ENCODE measurements at places on chromosomes 5 and 9. TPM values are rescaled to one million over a fixed set of nuclear protein-coding genes. Genes with fewer than 3 reads are reported as not detected.

- no peak overlapping the region for H3K4me3 ChIP-seq
- H3K4me1 ChIP-seq, result peaks cover 7% of the 10 kb centered on the region
- H3K27me3 ChIP-seq, result no peaks in the 10 kb centered on the region
- no peak overlapping the region for H3K27ac ChIP-seq
- peak; percentile 45 for DNase-seq
Measured at GRCh38 chr9:77927265-77927664, 104.3 kb downstream of the GNAQ start.

- H3K27ac ChIP-seq, result no peak overlapping the region
- no peaks in the 10 kb centered on the region for H3K36me3 ChIP-seq
- no peaks in the 10 kb centered on the region for H3K27me3 ChIP-seq
- no peak for DNase-seq
- no peak overlapping the region for H3K4me3 ChIP-seq
Measured at GRCh38 chr5:66570201-66570600, 26.0 kb upstream of the MAST4 start.

GRCh38 chr5:59037941-59038797 is 455.3 kb downstream of the RAB3C start:
- peak overlapping the region; percentile 98 for H3K27ac ChIP-seq
- H3K36me3 ChIP-seq, result no peaks in the 10 kb centered on the region
- peaks cover 9% of the 10 kb centered on the region for H3K4me1 ChIP-seq

DNA sequence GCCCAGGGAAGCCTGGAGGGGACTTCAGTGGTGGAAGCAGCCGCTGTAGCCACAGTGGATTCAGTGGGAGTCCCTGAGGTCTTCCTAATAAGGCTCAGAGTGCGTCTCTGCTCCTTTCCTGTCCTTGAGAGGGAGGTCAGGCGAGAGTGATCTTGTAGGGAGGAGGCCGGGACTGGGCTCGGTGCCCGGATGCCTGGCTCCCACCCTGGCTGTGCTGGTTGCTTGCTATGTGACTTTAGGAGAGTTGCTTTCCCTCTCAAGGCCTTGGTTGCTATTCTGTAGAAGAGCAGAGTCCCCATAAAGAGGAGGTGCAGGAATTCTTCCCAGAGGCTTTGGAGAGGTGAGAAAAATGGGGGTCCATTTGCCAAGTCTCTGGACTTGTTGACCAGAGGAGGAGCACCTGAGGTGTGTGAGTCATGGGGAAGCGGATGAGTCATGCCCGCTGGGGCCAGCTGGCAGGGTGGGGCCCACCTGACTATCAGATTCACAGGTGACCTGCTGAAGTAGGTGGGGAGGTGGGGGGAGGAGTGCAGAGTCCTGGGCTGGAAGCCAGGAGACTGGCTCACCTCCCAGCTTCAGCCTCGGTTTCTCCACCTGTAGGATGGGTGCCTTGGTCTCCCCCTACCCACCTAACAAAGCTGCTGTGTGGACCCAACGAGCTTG is 13.8 kb downstream of the GSN start:
- H3K27me3 ChIP-seq, result no peaks in the 10 kb centered on the region
- peaks cover 54% of the 10 kb centered on the region for H3K4me1 ChIP-seq
- H3K36me3 ChIP-seq, result peaks cover 29% of the 10 kb centered on the region
- peak overlapping the region; percentile 49 for H3K27ac ChIP-seq
- DNase-seq, result peak; percentile 65

DNA sequence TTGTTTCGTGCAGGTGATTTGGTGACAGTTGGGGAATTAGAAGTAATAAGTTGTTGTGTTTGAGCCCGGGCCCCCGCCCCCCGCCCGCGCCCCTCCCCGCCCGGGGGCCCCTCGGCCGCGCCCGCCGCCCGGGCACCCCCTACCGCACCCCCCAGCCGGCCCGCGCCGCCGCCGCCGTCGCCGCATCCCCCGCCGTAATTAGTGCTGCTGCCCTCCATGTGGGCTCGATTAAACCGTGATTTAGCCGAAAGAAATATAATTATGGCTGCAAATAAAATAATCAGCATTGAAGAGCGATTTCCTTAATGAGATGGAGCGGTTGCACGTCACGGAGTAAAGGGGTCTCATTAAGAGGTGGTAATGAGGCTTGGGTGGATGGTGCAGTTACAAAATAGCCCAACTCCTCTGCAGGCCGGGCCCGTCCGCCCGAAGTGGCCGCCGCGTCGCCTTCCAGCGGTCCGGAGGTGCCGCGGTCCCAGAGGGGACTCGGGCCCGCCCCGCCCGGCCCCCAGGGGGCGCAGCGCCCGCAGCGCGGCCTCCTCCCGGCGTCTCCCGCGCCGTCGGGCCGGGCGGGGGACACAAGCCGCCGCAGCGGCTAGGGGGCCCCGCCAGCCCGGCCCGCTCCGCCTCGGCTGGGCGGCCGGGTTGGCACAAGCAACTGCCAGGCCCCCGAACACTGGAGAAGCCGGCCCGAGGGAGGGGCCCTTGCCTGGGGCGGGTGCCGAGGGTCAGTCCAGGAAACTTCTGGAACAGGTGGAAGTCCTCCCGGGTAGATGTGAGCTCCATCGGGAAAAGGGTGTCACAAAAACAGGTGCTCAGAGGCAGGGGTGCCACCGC is 6.9 kb upstream of the OTP start:
- peak overlapping the region; percentile 25 for H3K4me3 ChIP-seq
- no peaks in the 10 kb centered on the region for H3K36me3 ChIP-seq
- DNase-seq, result no peak
- H3K27ac ChIP-seq, result no peak overlapping the region
- H3K27me3 ChIP-seq, result peaks cover 88% of the 10 kb centered on the region
- peaks cover 2% of the 10 kb centered on the region for H3K4me1 ChIP-seq

- peaks cover 2% of the 10 kb centered on the region for H3K4me1 ChIP-seq
- peaks cover 12% of the 10 kb centered on the region for H3K36me3 ChIP-seq
- no peak overlapping the region for H3K27ac ChIP-seq
- no peak overlapping the region for H3K4me3 ChIP-seq
Measured at GRCh38 chr9:86073839-86074238, 25.5 kb downstream of the GOLM1 start.

- no peaks in the 10 kb centered on the region for H3K36me3 ChIP-seq
- peaks cover 1% of the 10 kb centered on the region for H3K27me3 ChIP-seq
- H3K27ac ChIP-seq, result no peak overlapping the region
- DNase-seq, result no peak
- no peaks in the 10 kb centered on the region for H3K4me1 ChIP-seq
Measured at GRCh38 chr9:76697554-76697953, 66.7 kb upstream of the PCA3 start.

DNA sequence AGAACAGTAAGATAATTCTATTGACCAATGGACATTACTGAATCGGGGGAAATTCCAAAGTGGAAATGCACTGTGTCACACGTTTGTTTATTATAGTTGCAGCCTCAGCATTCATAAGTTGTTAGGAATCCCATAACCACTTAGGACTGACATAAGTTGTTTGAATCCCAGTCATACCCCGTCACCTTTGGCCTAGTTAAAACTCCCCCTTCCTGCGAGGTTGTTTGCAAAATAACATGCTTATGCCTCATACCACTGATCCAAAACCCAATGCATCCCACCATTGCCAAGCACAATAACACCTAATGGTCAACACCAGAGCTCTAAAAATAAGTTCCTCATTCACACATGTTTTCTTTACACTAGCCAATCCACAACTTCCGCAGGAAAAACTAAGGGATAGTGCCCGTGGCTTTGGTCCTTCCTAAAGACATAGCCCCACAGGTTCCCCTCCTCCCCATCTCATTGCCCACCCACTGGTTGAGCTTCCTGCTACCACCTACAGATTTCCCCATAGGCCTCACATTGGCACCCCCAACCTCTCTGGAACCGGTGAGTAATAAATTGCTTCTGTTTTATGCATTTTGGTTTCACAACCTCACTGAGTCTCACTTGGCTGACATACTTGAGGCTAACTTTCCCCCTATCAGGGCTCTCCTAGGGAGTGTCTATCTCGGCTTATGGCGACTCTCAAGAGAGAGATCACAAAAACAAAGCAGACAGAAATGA is 42.3 kb upstream of the MUSK start:
- H3K4me3 ChIP-seq, result no peak overlapping the region
- peak; percentile 98 for DNase-seq
- H3K27ac ChIP-seq, result peak overlapping the region; percentile 47
- peaks cover 5% of the 10 kb centered on the region for H3K4me1 ChIP-seq
- H3K36me3 ChIP-seq, result no peaks in the 10 kb centered on the region

DNA sequence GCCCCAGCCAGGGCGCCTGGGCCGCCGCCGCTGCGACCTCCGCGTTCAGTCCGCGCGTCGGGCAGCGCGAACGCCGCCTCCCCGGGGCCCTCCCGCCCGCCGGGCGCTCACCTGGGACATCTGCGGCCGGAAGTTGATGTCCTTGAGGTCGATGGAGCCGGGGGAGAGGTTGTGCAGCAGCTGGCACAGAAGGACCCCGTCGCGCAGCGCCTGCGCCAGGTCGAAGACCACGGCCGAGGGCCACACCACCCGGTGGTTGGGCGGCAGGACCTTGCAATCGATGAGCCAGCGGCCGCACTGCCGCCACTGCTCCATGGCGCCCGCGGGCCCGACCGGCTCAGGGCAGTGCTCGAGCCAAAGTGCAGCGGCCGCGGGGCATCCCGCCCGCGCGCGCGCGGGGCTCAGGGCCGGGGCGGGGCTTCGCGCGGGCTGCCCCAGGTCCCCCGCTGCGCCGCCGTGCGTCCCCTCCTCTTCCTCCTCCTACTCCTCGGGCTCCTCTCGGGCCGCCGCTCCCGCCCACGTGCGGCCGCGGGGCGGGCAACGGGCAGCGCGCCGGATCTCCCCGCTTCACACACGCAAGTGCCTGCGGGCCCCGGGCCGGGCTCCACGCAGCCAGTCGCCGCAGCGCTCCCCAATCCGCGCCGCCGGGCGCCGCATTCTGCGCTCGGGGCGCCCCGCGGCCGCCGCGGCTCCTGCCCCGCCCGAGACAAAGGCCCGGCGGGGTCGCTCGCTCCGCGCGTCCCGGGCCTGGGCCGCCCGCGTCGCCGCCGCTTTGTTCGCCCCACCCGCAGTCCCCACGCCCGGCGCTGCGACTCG is at the start of gene VAV2:
Gene VAV2, minus strand, starts transcription at position 361 of the 816 bp plus-strand sequence. Its CDS starts 46 bp downstream, at position 315.
- no peaks in the 10 kb centered on the region for H3K36me3 ChIP-seq
- H3K27me3 ChIP-seq, result 0 out of 2 replicates have a peak, but pooled peaks cover 1% of the 10 kb centered on the region
- peaks cover 11% of the 10 kb centered on the region for H3K4me1 ChIP-seq
- DNase-seq, result peak; percentile 45

GRCh38 chr5:106258591-106259125 is 1412.1 kb downstream of the EFNA5 start:
- DNase-seq, result peak; percentile 40
- no peaks in the 10 kb centered on the region for H3K36me3 ChIP-seq
- H3K4me1 ChIP-seq, result no peaks in the 10 kb centered on the region

DNA sequence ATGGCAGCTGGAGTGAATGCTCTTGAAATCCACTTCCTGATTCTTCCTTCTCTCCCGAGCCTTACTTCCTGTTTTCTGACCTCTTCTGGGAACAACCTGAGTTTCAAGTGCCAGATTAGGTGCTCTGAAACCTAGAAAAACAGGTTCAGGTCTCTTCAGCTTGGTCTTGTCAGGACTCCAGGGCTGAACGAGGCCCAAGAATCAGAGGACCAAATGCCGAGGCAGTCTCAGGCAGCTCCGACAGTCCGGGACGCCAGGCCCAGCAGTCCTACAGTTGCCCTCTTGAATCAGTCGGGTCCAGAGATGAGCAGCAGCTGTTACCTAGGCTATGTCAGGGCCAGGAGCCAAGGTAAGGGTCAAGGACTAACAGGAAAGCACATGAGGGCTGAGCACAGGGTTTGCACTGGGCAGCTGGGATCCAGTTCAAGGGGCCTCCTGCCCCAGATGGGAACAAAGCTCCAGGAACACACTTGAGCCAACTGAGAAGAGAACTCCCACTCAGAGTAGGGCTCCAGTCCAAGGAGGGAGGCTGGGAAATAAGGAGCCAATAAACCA is 38.3 kb upstream of the ADRA1B start:
- no peak overlapping the region for H3K27ac ChIP-seq
- peaks cover 6% of the 10 kb centered on the region for H3K4me1 ChIP-seq
- no peak overlapping the region for H3K4me3 ChIP-seq

DNA sequence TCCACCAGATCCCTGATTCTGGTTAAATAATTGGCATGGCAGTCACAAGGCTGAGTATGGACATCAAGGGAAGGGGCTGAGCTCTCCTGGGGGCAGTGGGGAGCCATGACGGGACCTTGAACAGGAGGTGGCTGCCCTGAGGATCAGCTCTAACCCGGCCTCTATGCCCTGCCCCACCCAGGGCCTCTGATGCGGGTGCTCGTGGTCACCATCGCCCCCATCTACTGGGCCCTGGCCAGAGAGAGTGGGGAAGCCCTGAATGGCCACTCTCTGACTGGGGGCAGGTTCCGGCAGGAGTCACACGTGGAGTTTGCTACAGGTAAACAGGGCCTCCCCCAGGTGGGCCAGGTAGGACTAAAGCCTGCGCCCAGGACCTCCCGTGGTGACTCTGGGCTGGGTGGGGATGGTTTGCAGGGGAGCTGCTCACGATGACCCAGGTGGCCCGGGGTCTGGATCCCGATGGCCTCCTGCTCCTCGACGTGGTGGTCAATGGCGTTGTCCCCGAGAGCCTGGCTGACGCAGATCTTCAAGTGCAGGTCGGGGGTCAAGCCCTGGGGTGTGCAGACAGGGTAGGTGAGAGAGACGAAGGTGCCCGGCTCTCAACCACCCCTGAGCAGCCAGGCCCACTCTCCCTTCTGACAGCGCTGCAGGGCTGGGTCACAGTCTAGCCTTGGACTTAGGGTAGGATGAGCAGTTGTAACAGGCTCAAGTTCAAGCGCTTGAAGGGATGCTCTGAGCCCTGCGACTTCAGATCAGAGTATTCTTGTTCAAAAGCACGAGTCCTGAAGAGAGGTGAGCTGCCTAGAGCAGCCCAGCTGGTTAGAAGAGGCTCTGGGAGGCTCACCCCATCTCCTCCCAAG is 19.9 kb upstream of the ASS1 start:
- H3K36me3 ChIP-seq, result no peaks in the 10 kb centered on the region
- H3K27ac ChIP-seq, result no peak overlapping the region
- DNase-seq, result no peak
- H3K4me1 ChIP-seq, result peaks cover 15% of the 10 kb centered on the region
- peaks cover 4% of the 10 kb centered on the region for H3K27me3 ChIP-seq
- H3K4me3 ChIP-seq, result no peak overlapping the region

- no peak for DNase-seq
- H3K4me3 ChIP-seq, result no peak overlapping the region
- no peaks in the 10 kb centered on the region for H3K27me3 ChIP-seq
- H3K36me3 ChIP-seq, result no peaks in the 10 kb centered on the region
- H3K4me1 ChIP-seq, result no peaks in the 10 kb centered on the region
Measured at GRCh38 chr5:2836133-2836532, 84.7 kb upstream of the IRX2 start.

GRCh38 chr5:140627972-140628371 is 5.0 kb downstream of the CD14 start:
- H3K4me3 ChIP-seq, result no peak overlapping the region
- peaks cover 2% of the 10 kb centered on the region for H3K4me1 ChIP-seq
- H3K27ac ChIP-seq, result no peak overlapping the region
- DNase-seq, result no peak
- no peaks in the 10 kb centered on the region for H3K36me3 ChIP-seq

The PCDHGB3 gene
- total RNA-seq, result 5.9 TPM

The CTNND2 gene
- not detected for total RNA-seq

The MEF2C gene
- 6.8 TPM for total RNA-seq

The GTF2H2 gene
- total RNA-seq, result 18.1 TPM

The GPRIN1 gene
- total RNA-seq, result 2.5 TPM

The FSTL4 gene
- total RNA-seq, result 0.18 TPM

The DNAI1 gene
- total RNA-seq, result not detected

The MAN2A1 gene
- 29.6 TPM for total RNA-seq

The KCNT1 gene
- not detected for total RNA-seq

The SLC12A7 gene
- 3.3 TPM for total RNA-seq

The PTRH1 gene
- total RNA-seq, result 5.4 TPM
